Body of pancreas (tissue), 4 donors: ENCODE measurements at places on chromosomes 2 and 18.

- no peak for DNase-seq
Observed at GRCh38 chr2:222998459-222998858, 53.5 kb upstream of the KCNE4 start.

- DNase-seq: no peak
Observed at GRCh38 chr2:209389171-209389618, 34.7 kb upstream of the MAP2 start.

DNA sequence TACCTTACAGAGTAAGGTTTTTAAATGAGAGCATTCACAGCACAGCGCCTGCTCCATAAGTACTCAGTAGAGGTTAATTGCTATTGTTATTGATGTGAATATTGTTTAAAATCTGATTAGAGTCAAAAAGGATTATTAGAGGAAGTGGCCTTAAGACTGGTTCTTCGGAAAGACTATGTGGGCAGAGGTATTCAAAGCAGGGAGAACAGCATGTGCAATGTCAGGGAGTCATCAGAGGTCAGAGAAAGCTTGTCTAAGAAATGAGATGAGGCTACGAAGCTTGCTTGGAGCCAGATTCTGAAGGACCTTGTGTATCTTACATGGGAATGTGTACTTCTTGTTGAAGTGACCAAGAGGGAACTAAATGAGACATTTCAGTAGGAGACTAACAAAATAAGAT, 49.8 kb downstream of the PMS1 start:
- no peak for DNase-seq

- no peak for DNase-seq
Observed at GRCh38 chr18:23550898-23551297, 35.4 kb downstream of the NPC1 start.

DNA sequence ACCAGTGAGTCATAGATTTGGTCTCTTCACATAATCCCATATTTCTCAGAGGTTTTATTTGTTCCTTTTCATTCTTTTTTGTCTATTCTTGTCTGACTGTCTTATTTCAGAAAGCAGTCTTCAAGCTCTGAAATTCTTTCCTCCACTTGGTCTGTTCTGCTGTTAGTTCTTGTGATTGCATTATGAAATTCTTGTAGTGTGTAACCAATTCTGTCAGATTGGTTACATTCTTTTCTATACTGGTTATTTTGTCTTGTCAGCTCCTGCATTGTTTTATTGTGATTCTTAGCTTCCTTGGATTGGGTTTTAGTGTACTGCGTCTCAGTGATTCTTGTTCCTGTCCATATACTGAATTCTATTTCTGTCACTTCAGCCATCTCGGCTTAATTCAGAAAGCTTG, 18.6 kb downstream of the EHBP1 start:
- no peak for DNase-seq

DNA sequence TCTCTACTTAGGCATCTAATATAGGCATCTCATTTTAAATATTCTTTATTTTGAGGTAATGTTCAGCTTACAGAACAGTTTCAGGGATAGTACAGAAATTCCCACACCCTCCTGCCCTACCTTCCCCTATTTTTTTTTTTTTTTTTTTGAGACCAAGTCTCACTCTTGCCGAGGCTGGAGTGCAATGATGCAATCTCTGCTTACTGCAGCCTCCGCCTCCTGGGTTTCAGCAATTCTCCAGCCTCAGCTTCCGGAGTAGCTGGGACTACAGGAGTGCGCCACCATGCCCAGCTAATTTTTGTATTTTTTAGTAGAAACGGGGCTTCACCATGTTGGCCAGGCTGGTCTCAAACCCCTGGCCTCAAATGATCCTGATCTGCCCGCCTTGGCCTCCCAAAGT, 97.6 kb downstream of the EPB41L5 start:
- DNase-seq: peak; percentile 28

DNA sequence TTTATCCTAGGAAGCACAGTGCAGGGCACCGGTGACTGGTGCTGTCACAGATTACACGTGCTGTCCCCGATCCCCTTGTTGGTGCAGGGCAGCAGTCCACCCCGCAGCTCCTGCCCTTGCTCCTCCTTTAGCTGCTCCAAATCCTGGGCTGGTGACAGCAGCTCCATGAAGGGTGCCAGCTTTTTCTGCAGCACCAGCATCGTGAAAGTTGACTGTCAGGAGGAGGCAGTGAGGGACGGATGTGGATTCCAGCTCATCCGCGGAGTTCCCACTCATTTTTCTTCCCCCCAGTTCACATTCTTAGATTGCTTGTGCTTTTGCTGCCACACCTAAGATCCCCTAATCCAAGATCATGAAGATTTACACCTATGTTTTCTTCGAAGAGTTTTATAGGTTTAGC, 67.5 kb downstream of the ONECUT2 start:
- DNase-seq: no peak

DNA sequence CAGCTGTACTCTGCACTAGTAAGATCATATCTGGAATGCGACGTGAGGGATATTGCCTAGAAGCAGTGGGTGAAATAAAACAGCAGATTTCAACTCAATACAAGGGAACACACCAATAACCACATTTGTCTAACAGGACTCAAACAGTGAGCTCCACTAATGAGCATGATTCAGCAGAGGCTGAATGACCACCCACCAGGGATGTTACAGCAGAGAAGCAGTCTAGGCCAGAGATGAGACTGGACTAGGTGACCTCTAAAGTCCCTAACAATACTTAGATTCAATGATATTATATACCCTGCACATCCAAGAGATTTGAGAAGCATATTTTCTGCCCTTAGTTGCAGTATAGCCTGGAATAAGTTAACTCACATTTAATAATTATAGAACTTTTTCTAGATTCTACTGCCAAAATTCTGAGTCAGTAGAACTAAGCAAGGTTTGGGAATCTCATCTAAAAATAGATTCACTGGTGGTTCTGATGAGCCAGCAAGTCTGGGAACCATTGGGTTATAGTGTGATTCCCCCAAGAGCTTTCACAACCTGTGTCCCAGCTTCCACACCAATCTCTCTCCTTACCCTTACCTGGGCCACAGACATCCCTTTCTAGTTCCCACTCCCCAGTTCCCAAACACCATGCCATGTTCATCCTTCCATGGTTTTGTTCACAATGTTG, 6.3 kb downstream of the THOC1 start:
- no peak for DNase-seq

DNA sequence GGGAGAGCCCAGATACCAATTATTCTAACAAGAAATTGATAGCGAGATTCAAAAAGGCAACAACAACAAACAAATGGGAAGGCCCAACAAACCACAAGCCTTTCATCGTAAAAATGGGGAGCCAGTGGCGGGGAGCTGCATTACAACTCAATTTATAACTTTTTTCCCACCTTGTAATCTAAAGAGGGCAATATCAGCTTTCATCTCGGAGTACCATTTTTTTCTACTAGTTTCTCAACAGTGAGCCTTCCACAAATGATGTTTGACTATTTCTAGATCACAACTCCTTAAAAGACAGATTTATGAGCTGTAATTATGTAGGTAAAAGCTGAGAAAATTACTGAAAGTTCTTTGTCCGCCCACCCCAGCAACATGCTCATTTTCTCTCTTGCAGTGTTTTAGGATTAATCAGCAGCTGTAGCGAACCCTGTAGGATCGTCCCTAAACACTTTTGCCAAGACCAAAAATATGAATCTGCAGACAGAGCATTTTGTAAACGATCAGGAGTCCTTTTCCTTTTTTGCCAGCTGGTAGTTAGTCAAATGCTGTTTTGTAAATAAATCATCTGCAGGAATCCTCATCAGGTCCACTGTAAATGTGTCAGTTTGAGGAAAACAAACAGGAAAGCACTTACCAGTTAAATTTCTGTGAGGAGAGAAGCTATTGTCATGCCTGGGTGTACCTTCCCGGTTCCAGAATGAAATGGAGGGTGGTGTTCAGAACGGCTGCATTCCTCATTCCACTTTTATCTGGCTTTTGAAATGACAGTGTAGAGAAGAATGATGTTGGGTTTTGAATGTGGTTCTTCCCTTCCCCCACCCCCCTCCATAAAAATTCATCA, 53.2 kb downstream of the EEF1B2 start:
- no peak for DNase-seq

DNA sequence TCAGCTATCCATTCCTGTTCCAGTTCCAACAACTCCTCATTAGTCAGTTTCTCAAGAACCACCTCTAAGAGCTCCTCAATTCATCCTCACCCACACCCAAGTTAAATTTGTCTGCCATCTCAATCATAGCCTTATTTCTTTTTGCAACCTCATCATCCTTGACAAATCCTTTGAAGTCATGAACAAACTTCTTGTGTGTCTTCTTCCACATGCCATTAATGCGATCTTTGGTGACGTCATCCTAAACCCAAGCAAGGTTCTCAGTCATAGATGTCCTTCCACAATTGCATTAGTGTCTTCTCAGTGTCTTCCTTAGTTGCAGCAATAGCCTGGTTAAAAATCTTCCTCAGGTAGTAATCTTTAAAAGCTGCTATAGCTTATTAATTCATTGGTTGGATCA, 71.2 kb upstream of the FSIP2 start:
- DNase-seq: no peak

DNA sequence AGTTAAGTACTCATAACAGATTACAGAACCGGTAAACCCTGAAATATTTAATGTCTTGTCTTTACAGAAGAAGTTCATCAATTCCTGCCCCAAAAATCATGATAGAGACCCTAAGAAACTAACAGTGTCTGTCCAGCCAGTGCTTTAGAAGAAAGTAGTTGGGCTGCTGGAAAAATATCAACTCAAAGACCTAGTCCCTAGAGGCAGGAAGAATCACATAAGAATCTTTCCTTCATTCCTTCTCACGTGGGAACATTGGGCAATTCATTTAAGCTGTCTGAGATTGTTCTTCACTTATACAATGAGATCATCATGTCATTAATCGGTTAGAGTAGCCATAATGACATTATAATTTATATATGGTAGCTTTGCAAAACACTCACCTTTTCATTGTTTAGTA, 156.4 kb downstream of the CCBE1 start:
- DNase-seq: no peak

GRCh38 chr2:112048887-112049286, 6.2 kb upstream of the TMEM87B start:
- peak; percentile 71 for DNase-seq

GRCh38 chr2:232296776-232297525, 81.6 kb upstream of the ALPP start:
- DNase-seq: no peak

DNA sequence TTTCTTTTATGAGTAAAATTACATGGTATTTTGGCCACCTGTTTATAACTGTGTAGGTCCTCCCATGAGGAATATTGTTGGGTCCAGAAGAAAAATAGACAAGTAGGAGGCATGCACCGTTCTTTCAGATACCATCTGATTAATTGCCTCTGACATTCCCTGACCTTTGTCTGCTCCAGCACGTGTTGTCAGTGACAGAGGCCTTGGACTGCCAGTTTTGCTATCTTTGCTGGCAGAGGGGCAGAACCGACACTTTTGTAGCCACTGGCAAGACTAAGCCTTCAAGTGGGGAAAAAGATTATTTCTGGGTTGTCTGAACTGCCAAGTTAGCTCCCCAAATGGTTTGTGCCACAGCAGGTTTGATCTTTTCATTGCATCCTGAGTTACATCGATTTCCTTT, 276.9 kb downstream of the CAMKMT start:
- DNase-seq: no peak

- DNase-seq: peak; percentile 80
Observed at GRCh38 chr2:37324536-37324785, 172 bp downstream of the PRKD3 start.

DNA sequence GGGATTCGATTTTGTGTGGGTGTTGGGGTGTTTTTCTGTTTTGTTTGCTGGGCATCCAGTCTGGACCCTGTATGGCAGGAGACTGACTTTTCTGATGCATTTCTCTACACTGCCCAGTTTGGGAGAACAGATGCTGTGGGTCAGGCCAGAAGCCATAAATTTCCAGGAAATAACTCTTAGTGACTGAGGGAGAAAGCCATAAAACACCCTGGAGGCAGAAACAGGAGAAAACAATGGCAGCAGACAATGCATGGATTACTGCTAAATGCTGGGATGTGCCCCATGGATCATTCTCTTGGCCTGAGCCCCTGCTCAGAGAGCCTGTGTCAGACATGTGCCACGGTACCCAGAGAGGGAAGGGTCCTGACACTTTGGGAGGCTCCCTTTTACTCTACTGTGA, 133.6 kb upstream of the CAPN13 start:
- no peak for DNase-seq

- no peak for DNase-seq
Observed at GRCh38 chr2:69686813-69687212, 43.3 kb upstream of the AAK1 start.

DNA sequence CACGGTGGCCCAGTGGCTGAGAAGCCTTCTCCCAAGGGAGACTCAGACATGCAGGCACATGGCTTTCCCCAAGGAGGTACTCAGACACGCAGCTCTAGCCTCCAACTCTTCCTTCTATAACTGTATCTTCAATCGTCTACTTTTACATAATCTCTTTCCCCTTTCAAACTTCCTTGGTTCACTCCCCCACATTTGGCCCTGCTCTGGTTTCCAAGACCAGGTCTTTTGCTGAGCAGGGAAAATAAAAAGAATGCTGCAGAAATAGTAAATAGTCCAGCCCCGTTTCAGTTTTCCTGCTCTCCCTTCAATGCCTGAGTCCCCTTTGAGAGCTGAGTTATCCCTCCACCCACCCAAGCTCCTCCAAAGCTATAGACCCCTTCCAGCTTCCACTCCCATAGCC, 635.0 kb downstream of the ARHGAP15 start:
- DNase-seq: no peak
